ENCODE measurements at places on chromosomes 3 and 15.

GRCh38 chr3:141649871-141650270 is 88.2 kb upstream of the RNF7 start:
- no peak for DNase-seq

DNA sequence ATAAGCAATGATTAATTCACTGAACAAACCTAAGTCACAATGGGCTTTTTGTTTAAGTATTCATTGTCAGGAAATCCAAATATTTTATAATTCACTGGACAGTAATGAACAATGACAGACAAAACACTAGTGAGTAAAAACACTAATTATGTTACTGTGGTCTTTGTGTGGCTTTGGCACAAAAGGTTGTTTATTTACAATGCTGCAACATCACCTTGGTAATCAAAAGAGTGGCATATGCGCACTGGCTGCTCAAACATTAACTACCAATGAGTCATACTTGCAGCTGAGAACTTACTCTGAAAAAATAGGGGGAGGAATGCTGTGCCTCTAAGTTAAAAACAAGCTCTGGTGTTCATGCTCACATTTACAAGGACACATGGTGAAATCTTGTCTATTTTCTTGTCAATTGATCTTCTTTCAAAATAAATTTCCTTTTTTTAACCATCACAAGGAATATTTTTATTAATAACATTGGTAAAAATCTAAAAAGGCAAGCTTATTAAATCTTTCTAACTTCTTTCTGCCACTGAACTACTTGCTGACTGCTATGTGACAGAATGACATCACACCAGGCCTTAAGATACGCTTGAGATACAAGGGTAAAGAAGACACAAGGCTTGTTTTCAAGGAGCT is 85.2 kb upstream of the PPIB start:
- DNase-seq = peak; percentile 83

GRCh38 chr3:14537590-14538450 is 2.3 kb downstream of the GRIP2 start:
- no peak for DNase-seq

DNA sequence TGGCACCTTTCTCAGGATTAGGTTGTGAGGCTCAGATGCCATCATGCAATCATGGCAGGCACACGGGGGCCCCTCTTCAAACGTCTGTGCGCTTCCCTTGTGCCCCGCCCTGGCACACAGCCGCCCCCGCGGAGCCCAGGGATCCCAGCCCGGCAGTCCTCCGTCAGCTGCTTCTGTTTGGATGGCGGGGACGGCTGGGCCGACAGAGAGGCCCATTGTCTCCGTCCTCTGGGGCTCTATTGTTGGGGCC is 849 bp upstream of the HDAC11 start:
- no peak for DNase-seq

GRCh38 chr3:71214797-71215196 is 368.7 kb downstream of the FOXP1 start:
- no peak for DNase-seq

GRCh38 chr3:67559029-67559605 is 95.3 kb downstream of the SUCLG2 start:
- DNase-seq = no peak

DNA sequence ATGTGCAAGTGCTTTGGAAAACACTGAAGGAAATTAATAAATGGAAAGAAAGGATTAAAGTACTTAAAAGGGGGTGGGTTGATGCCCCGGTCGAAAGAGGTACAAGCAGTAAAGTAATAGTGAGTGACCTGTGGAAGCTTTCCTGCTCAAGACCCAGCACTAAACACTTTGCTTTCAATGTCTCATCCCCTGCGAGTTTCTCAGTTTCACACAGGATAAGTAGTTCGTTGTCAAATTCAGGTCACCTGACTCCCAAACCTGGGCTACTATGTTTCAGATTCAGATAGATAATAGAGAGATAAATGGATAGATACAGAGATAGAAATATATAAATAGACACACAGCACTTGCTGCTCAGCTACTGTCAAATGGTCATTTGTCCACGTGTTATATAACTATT is 19.6 kb downstream of the STAC start:
- DNase-seq = no peak

DNA sequence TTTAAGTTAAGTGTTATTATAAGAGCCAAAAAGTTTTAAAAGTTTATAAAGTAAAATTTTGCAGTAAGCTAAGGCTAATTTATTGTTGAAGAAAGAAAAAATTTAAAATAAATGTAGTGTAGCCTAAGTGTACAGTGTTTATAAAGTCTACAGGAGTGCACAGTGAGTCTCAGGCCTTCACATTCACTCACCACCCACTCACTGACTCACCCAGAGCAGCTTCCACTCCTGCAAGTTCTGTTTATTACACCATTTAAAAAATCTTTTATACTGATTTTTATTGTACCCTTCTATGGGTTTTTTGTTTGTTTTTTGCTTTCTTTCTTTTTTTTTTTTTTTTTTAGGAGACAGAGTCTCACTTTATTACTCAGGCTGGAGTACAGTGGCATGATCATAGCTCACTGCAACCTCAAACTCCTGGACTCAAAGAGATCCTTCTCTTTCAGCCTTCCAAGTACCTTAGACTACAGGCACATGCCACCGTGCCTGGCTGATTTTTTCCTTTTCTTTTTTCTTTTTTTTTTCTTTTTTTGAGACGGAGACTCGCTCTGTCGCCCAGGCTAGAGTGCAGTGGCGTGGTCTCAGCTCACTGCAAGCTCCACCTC is 25.9 kb downstream of the CSTA start:
- no peak for DNase-seq

DNA sequence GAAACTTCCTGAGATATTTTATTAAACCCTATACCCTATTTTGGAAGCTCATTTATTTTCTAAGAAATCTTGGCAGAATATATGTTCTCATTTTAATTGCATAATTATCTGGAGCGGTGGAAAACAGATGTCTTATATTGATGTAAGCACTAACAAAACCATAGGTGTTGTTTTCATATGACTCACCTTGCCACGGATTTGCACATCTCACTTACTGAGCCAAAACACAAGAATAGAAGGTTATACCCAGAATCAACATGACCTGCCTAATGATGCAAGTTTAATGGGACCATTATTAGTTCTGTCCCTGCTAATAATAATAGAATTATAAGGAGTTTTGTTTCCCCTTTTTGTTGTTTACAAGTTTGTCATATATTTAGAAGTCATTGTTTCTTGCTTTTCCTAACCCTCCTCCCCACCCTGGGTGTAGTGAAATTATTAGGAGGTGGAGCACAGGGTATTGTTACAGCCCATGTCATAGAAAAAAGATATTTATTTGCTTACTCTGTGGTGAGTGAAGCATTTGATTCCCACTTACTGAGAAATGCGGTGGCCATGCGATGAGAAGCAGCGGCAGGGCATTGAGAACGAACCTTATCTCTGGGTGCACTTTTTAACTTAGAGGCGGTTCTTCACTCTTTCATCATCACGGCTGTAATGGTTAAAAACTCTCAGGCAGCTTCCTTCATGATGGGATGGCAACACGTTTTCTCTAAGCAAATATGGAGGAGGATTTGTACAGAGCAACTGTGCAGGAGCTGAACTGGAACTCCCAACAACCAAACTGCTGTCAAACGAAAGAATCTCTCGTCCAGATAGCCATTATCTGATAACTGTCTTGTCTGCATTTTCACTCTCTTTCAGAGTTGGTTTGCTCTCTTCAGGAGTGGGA is 521 bp downstream of the IL5RA start:
- DNase-seq = no peak

- DNase-seq = no peak
These were observed 1.3 kb upstream of the ZBTB47 start for GRCh38 chr3:42652251-42652610.

GRCh38 chr3:197913641-197914380 is 36.2 kb upstream of the RPL35A start:
- DNase-seq = no peak

GRCh38 chr15:22968366-22968765 is 11.8 kb downstream of the CYFIP1 start:
- peak; percentile 37 for DNase-seq

DNA sequence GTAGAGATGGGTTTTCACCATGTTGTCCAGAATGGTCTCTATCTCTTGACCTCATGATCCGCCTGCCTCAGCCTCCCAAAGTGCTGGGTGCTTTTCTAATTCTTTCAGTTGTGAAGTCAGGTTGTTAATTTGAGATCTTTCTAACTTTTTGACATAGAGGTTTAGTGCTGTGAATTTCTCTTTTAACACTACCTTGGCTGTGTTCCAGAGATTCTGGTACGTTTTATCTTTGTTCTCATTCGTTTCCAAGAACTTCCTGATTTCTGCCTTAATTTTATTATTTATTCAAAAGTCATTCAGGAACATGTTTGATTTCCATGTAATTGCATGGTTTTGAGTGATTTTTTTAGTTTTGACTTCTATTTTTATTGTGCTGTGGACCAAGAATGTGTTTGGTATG is 63.5 kb upstream of the CCDC54 start:
- no peak for DNase-seq

- DNase-seq = no peak
These were observed 197.5 kb downstream of the ADAMTS9 start for GRCh38 chr3:64490180-64490724.

- DNase-seq = no peak
These were observed 246.1 kb upstream of the NR2E3 start for GRCh38 chr15:71564217-71564616.

GRCh38 chr3:123286308-123287023 is 84.7 kb downstream of the SEC22A start:
- DNase-seq = no peak

GRCh38 chr15:76737573-76737972 is 167.6 kb downstream of the SCAPER start:
- DNase-seq = no peak

DNA sequence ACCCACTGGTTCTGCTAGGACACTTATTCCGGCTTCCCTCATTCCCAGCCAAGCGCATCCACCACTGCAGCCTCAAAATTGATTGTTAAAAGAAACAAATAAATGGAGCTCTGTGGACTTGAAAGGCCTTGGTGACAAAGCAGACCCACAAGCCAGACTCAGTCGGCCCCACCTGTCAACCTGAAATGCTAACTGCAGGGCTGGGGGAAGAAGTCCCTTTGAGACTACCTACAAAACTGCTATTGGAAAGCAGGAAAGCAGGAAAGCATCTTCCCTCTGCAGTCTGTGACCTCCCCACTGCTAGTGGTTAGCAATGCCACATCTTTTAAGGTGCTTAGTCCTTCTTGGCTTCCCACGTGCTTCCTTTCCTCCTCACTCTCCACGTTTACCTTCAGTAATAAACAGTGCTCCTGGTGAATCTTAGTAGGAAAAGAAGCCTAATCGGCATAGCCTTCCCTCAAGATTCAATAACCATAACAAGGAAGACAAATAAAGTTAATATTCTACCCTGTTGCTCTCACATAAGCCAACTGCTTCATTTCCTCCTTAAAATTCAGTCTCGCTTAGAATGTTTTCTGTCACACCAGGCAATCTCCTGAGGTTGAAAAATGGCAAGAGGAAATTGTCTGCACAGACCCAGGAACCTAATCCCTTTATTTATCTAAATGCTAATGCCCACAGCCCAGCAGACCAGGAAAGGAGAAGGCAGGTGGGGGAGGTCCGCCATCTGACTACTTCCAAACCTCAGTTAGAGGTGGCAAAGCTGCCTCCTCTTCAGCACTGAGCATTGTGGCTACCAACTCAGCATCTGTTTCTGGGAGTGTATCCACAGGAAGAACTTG is 296.2 kb downstream of the NEK10 start:
- DNase-seq = no peak

GRCh38 chr15:63877713-63878271 is 44.0 kb upstream of the HERC1 start:
- no peak for DNase-seq

Measured in fibroblast of the conjunctiva (primary cell).